ENCODE measurements at places on chromosomes 5 and 9. TPM values are rescaled to one million over a fixed set of nuclear protein-coding genes. Genes with fewer than 3 reads are reported as not detected.

DNA sequence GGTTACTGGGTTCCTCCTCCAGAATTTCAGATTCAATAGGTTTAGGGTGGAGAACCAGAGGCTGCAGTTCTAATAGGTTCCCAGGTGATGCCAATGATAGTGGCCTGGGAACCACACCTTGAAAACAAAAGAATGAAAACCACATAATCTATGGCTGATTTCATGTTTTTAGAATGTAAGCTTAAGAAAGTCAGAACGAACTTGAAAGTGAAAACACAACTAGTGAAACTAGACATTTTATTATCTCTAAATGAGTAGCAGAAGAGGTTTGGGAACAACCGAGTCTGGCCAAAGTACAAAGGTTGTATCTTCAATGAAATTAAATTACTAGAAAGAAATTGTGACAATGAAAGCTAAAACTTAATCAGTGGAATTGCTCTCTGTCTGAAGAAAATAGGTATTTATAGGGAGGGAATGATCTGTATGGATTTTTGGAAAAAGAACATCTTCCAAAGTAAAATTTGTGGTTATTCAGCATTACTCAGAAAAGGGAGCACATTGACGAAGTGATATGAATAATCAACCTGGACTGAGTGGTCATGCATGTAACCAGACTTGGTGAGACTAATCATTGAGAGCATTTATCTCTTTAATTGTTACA is 24.9 kb upstream of the CEP120 start:
- no peak for DNase-seq

- no peak for DNase-seq
These were observed 8.4 kb downstream of the ZNF474 start for GRCh38 chr5:122137702-122138101.

DNA sequence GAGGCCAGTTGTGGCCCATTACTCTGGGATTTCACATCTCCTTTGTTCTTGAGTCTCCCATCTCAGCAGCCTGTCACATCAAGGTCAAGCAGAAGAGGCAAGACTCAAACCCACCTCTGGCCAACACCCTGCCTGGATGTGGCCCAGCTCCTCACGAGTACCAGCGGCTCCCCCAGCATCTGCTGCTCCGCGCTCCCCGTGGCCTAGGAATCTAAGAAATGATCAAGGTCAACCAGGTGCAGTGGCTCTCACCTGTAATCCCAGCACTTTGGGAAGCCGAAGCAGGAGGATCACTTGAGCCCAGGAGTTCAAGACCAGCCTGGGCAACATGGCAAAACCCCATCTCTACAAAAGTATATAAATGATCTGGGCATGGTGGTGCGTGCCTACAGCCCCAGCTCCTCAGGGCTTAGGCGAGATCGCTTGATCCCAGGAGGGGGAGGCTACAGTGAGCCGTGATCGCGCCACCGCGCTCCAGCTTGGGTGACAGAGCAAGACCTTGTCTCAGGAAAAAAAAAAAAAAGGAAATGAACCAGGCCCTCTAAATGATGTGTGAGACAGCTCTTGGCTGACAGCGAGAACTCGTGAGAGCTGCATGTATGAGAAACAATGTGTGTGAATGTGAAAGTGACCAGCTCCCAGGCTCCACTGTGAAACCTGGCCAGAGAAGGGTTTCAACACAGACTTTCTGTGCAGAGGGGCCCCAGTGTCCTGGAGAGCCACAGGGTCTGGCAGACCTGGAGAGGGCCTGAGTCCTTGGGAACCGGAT is 61.6 kb upstream of the ANGPTL2 start:
- DNase-seq: peak; percentile 88

DNA sequence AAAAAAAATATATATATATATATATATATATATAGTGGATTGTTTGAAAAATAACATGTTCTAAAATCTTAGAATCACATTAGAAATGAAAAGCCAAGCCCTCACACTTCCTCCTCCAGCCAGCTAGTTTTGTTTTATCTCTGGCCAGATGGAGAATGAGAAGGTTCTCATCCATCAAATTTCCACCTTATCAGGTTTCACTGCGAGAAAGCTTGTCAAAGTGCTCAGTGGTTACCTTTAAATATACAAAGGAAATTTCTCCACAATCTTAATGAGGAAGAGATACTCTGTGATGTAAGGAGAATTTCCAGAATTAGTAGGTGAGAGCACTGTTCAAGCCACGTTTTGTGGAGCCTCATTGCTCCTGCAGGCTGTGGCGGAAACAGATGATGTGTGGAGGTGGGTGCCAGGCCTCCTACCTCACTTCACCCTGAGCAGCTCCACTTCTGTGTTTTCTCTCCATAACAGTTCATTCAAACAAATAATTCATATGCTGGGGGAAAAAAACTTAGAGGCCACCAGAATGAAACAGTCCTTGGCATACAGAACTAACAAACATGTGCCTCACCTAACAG is 71.9 kb downstream of the CDK5RAP2 start:
- no peak for DNase-seq

GRCh38 chr5:142320851-142321560 is 3.8 kb downstream of the SPRY4 start:
- peak; percentile 47 for DNase-seq

TMEM203 gene
- total RNA-seq: 20.8 TPM

All from IMR-90 (cell line).